ENCODE measurements at places on chromosomes 3 and 15.

- DNase-seq: no peak
These were observed 52.3 kb upstream of the PRR20G start for GRCh38 chr3:127339928-127340861.

DNA sequence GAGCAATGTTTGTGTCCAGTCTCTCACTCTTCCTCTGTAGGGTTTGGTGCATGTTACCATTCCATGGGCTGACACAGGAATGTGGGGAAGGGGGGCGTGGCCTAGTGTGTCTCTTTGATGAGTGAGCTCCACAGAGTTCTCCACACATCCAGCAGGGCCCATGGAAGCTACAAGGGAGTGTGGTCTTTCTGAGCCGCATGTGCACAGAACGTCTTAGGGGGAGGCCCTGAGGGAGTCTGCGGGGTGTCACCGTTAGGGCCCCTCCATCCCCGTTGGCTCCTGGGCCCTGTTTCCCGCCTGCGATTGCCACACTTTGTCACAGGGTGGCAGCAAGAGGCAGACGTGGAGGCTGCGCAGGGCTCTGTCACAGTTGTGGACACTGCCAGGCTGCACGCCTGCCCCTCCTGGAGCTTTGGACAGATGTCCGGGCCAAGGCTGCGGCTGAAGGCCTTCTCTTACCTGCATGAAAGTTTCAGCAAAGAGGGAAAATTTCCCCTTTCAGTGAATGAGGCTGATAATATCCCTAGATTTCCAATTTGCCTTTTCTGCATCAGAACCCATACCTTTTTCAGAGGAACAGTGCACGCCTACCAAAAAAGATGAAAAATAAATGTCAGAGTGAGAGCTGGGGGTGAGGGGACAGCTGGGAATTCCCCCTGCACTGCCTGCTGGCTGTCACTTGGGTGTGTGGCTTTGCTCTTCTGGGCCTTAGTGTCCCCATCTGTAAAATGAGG, 24.3 kb downstream of the CACNA2D3 start:
- no peak for DNase-seq

DNA sequence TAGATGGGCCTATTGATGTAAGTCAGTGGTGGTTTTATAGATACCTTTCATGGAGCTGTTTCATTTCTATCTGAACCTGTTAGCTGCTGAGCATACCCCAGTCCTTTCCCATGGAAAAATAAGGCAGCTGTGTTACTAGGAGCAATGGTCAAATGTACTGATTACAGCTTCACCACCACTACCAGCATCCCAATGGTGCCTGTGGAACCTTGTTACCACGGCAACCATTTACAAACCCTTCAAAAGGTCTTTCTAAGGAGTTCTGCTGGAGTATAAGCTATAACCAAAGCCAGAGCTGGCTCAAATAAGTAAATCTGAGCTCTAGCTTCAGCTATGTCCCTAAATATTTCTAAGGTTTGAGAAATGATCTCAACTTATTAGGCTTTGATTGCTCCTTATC, 133.4 kb upstream of the ACP3 start:
- no peak for DNase-seq

- no peak for DNase-seq
These were observed 110.6 kb downstream of the DTWD1 start for GRCh38 chr15:49731187-49732099.

- no peak for DNase-seq
These were observed 59.0 kb downstream of the ABTB1 start for GRCh38 chr3:127731546-127732289.

GRCh38 chr3:172098698-172099494, 59.5 kb downstream of the FNDC3B start:
- DNase-seq: no peak

DNA sequence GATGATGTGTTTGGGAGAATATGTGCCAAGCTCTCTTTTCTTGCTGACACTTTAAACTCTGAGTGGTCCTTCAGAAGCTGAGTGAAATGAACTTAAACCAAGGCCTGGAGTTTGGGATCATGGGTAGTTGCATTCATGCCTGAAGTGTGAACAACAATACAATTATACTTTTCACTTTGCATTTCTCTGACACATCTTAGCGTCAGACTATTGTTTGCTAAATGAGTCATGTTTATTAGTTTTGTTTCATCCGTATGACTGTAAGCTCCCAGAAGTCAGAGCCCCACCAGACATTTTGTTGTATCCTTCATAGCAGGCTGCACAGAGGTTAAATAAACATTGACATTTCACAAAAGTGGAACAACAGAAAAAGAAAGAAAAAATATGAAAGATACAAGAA, 542.6 kb downstream of the TUSC7 start:
- DNase-seq: no peak

GRCh38 chr3:171792531-171792930, 17.8 kb downstream of the PLD1 start:
- DNase-seq: no peak

DNA sequence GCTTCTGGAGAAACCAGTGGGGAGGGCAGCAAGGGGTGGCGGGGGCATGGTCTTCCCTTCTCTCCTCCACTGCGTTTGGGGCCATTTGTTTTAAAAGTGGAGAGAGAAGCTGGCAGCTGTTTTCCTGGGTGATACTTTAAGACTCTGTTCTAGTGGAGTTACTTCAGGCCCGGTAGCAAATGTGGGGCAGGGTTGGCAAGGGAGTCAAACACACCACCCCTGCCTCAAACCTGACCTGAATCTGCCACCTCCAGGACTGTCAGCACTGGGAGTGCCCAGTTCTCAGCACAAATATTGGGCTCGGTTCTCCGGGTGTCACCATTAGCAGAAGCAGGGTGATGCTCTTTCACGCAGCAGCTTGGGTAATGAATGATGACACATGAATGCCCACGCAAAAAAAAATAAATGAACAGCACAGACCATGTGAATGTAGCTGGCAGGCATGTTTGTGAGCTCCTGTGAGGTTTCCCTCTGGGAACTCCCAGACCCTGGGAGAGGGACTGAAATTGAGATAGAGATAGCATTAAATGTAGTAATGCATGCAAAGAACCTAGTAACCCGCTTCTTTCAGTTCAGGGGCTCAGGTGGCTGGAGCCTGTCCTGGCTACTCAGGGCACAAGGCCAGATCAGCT, 424.0 kb downstream of the MCTP2 start:
- no peak for DNase-seq

DNA sequence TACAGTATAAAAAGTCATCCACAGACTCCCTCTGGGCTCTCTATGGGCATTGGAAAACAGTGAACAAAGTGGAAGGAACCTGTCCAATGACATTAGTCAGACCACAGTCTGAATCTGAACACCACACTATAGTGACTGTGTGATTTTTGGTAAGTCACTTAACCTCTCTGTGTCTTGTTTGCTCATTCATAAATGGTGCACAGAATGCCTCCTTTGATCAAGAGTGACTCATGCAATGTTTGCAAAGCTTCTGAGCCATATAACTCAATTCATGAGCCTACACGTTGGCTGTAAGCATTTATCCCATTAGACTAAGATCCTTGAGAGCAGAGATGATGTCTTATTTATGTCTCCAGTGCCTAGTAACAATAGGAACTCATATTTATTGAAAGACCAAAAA, 46.7 kb downstream of the SV2B start:
- no peak for DNase-seq

- DNase-seq: no peak
These were observed 3.8 kb upstream of the PRR20G start for GRCh38 chr3:127291611-127292010.

GRCh38 chr15:88650556-88650955, 11.7 kb downstream of the ISG20 start:
- DNase-seq: no peak

GRCh38 chr3:39408493-39409372, 2.2 kb downstream of the RPSA start:
- no peak for DNase-seq

- no peak for DNase-seq
These were observed 72.8 kb downstream of the UBE3A start for GRCh38 chr15:25366058-25366457.

GRCh38 chr3:27628026-27628750, 93.9 kb downstream of the EOMES start:
- DNase-seq: no peak

DNA sequence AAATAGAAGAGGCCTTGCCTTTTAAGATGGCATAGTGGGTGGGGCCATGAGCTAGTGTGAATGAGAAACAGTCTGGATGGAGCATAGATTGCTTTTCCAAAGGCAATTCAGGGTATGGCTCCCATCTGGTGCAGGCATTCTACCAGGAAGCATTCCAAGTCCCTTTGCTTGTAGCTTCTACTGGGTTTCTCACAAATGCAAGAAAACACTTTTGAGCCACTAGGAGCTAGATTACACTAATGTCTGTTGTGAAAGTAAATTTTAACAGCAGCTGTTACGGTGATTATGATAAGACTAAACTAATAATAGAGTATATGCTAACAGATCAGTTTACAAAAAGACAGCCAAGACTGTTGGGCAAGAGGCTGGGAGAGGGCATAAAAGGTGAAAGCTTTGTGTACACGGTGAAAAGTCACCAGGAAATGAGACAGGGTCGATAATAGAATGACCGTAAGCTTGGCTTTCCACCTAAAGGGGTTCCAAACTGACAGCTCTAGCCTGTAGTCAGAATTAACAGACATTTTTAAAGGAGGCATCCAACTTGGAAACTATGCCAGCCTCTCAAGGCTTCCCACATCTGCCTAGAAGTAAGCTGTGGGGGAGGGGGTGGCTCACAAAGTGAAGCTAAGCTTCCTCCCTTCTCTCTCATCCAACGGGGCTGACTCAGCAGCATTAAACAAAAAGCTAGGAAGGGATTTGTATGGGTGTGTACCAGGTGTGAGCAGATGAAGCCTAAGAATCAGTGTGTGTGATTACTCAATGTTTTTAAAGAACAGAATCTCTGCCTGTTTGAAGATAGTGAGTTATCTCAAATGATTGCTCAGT, 61.1 kb upstream of the GPD1L start:
- DNase-seq: no peak

DNA sequence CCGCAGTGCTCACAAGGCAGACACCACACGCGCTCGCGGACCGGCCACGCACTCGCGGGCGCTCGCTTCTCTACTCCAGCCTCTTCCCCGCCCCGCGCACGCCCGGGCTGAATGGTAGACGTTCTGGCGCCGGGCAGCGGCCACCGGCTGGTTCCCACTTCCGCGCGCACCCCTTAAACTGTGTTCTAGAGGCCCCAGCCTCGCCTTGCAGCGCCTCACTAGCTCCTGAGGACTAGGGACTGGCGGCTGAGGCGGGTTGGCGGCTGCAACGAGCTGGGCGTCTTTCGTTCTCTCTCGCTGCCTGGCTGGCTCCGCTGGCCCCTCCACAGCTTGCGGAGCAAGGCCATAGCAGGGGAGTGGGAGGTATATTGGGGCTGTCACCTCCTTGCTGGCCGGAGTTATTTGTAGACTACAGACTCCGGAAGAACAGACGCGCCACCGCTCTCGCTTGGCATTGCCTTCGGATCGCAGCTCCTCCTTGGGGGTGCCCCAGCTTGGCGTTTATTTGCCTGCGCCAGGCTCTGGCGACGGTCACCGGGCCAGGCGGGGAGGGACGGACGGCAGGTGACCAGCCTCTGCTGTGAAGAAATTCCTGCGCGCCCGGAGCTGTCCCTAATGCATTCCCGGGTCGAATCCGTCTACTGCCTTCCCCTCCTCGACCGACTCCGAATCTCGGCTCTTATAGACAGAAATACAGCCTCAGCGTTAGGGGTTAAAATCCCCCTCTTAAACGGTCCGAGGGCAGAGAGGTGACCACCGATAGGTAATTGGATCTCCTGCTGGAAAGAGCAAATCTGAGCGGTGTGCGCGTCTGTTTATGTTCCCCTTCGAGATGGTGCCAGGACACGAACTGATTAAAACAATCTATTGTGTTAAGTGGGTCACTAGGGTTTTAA, 1.3 kb downstream of the GREM1 start:
- no peak for DNase-seq

- DNase-seq: no peak
These were observed 345.7 kb upstream of the TRIM42 start for GRCh38 chr3:140332131-140332530.

DNA sequence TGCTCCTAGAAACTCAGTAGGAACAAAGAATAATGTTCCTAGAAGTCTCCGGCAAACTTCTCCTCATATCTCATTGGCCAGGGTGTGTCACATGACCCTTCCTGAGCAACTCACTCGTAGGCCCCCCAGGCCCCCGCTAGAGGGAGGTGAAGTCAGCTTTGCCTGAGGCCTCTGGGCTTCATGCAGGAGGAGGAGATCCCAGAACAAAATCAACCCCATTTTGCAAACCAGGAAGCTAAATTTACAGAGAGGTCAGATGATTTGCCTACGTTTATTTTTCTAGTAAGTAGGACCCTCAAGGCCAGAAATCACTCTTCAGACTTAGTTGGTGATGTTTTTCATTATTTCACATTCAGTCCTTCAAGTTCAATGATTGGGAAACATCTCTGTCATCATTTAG, 99.1 kb downstream of the SSR3 start:
- no peak for DNase-seq

GRCh38 chr15:92071045-92071634, 217.6 kb downstream of the SLCO3A1 start:
- no peak for DNase-seq

Measured in stimulated activated CD8-positive, alpha-beta memory T cell treated with anti-CD3 and anti-CD28 coated beads, Interleukin-4, amount 100 ng/mL, for 1 hour (primary cell).